NCI-H510A treated with DMSO at 0.1 percent for 48 hours (cell line): ENCODE measurements at places on chromosomes 6 and 20.
A peak's percentile ranks its signal among the peaks of the same experiment; 100 is the strongest.

DNA sequence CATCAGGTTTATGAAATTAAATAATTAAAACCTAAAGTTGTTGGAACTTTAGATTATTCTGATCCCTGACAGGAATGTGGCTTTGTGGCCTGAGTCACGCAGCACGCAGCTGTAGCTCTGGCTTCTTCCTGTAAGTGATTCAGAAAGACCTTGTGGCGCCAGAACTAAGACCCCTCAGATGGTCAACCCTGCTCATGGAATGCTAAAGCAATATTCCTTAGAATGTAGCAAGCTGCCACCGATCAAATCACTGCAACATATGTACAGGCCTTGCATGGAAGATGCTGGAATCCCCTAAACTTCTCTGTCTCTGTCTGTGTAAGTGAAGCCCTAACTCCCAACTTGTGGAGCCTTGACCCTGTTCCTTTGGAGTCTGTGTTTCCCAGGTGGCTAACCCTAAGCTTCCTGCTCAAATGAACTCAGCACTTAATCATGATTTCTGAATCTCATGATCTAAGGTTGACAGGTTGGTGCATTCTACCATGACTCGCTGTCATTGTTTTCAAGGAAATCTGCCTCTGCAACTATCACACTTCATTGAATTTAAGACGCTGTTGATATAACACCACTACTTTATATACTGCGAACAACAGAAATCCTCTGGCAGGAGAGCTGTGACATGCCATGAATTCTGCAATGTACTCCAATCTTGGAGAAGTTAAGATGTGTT is 111.2 kb upstream of the CST7 start:
- DNase-seq = no peak

GRCh38 chr6:32153564-32154513 is at the start of gene PPT2:
Gene PPT2, plus strand, starts transcription at chr6:32154141. Its CDS starts 454 bp downstream, at chr6:32154595.
- DNase-seq = peak; percentile 83

GRCh38 chr6:139960671-139961070 is 586.2 kb upstream of the CITED2 start:
- DNase-seq = no peak

GRCh38 chr20:1840817-1841553 is 54.2 kb upstream of the SIRPA start:
- DNase-seq = no peak

DNA sequence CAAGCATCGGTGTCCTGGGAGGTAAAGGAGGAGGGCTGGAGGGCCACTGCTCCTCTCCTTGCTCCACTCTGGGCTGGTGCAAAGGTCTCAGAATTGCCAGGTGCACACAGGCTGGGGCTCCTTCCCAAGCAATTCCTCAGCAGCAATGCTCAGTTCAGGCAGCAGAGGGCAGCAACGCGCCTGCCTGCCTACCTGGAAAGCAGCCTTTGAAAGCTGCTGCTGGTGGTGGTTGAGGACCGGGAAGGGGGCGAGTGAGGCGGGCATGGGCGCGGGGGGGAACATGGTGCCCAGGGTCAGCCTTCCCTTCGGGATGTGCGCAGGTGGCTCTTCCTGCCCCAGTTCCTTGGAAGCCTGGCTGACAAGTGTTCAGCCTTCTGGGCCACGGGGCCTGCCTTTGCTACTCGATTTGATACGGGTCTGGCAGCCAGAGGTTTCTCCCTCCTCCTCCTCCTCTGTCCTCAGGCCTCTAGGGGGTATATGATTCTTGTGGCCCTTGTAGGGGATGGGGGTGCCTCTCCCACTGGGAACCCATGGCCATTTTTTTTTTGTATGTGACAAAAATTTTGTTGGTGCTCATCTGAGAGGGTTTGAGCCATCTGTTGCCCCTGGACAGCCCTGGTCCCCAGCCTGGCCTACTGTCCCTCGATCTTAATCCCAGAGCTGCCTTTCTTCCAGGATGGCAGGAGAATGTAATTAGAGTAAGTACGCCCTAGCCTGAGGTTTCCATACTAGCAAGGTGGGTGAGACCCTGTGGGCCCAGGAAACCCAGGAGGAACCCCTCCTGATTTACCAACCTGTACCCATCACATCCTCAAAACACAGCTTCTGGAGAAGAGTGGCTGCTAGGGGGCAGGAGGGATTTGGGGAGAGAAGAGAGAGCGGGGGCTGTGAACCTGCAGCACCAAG is 20.1 kb downstream of the MRPS18A start:
- peak; percentile 79 for DNase-seq

DNA sequence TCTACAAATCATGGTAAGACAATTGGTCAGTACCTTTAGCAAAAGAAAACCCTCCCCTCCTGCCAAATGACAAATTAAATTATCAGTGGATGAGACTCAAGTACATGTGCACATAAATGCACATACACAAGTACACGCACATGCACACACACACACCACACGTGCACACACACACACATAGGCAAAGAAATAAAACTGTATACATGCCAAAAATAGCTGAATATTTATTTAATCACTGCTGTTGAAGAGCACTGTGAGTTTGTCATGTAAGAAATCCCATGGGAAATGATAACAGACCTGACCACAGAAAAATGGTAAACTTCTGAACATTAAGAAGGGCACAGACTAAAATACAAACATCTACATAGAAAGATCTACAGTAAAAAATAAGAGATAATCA is 46.6 kb upstream of the TNFAIP3 start:
- no peak for DNase-seq

GRCh38 chr6:1385129-1386037 is 4.0 kb upstream of the FOXF2 start:
- DNase-seq = no peak

DNA sequence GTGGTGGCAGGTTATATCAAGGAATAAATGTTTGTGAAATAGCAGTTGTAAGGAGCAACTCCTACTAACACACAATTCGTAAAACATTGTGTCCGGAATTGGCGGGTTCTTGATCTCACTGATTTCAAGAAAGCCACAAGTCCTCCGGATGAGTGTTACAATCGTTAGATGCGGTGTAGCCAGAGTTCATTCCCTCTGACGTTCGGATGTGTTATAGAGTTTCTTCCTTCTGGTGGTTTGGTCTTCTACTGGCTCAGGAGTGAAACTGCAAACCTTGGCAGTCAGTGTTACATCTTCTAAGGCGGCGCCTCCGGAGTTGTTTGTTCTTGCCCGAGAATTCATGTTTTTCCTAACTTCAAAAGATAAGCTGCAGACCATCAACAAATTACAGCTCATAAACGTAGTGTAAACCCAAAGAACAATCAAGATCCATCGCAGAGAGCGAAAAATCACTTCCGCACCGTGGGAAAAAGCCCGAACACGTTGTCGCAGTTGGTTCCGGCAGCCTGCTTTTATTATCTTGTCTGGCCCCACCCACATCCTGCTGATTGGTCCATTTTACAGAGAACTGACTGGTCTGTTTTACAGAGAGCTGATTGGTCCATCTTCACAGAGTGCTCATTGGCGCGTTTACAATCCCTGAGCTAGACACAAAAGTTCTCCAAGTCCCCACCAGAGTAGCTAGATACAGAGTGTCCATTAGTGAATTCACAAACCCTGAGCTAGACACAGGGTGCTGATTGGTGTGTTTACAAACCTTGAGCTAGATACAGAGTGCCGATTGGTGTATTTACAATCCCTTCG is 58.2 kb downstream of the TRIM27 start:
- no peak for DNase-seq

- no peak for DNase-seq
These were observed 93.9 kb upstream of the BTN3A2 start for GRCh38 chr6:26270903-26271667.

DNA sequence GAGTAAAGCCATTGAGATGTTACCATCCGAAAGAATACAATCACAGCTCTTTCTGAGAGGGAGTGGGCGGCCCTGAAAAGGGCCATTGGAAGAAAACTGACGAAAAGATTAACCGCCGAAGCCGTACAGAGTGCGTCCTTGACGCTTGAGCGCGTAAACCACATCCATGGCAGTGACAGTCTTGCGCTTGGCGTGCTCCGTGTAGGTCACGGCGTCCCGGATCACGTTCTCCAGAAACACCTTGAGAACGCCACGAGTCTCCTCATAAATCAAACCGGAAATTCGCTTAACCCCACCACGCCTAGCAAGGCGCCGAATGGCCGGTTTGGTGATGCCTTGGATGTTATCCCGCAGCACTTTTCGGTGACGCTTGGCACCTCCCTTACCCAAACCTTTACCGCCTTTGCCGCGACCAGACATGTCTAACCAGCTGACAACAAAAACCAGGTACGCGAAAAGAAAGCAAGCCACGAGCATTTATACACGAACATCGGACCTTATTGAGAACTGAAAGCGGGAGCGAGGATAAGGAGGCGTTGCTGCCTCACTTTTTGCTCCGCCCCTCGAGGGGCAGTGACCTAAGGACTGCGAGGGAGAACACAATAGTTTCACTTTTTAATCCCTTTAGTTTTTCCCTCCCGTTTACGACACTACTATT is 60.3 kb upstream of the HFE start:
- peak; percentile 92 for DNase-seq

- no peak for DNase-seq
These were observed 2.7 kb downstream of the CALHM5 start for GRCh38 chr6:116514111-116514510.
